ENCODE measurements at places on chromosomes 13 and 19.

GRCh38 chr19:11281356-11282049 is 14.5 kb upstream of the TSPAN16 start:
- DNase-seq: no peak

DNA sequence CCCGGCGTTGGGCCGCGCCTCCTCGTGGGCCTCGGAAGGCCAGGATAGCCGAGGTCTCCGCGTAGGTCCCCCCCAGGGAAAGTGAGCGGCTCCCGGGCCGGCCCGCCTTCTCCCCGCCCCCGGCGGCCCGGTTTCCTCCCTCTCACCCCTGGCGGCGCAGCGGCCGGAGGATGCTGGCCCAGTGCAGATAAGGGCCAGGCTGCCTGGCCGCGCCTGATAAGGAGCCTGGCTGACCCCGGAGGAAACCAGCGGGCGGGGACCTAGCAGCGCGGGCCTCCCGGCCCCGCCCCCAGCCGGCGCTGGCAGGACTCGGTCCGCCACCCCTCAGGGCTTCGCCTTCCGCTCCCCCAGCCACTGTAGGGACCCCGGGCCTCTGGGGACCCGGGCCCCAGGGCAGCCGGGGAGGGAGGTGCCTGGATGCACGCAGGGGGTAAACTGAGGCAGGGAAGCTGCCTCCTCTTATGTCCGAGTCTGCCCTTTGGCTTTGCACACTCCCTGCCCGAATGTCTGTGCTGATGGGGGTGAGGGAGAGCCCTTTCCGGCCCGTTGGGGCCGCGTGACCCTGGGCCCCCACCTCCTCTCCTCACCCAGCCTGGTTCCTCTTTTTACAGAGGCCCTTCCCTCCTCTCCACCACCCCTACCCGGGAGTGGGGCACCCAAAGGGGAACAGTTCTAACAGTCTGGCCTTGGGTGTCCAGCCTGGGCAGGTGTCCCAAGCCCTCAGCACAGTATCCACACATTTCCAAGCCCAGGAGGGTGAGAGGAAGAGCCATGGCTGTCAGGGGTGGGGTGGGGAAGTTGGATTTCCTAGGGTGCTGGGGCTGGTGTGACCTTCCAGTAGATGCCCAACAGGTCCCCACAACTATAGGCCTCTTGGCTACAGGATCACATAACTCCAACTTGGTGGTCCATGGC is at the start of gene LYL1:
TSS of gene LYL1 (minus strand) at position 193 of the 915 bp plus-strand sequence. CDS start 1,687 bp downstream, outside the sequence.
- DNase-seq: no peak

GRCh38 chr19:14414926-14415690 is 4.0 kb downstream of the DDX39A start:
- DNase-seq: no peak

DNA sequence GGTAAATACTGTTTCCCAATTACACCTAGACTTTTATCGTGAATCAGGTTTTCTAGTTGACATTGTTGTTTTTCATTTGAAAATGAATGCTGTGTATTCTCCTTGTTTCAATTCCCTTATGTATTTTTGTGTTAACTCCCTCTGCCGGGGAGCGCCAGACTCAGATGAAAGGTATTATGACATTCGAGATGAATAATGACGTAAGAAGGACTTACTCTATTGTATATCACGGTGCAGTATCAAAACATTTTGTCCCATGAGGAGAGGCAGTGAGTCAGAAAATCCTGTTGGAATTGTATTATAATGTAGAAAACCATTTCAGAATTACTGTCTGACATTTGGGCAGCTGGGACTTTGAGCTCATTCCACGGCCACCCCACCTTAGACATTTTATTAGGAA is 61.6 kb downstream of the LRCH1 start:
- DNase-seq: no peak

- DNase-seq: no peak
Measured at GRCh38 chr19:53809518-53810186, 14.5 kb downstream of the NLRP12 start.

DNA sequence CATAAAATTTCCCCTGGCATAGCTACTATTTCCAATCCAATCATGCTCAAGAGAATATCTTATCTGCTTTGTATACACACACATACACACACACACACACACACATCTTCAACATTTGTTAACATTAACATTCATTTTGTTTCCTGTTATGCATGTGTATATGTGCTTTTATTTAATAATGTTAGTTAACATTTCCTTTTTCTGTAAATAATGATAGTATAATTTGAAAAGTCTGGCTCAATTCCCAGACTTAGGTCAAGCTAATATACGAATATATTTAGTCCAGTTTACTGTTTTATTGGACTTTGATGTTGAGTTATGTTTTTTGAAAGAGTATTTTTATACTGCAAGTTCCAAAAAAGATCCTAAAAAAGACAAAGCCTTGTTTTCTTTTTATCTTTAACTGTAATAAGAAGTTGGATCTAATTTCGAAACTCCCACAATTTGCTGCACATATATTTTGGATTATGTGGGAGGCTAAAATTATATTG is 1072.4 kb downstream of the EFNB2 start:
- no peak for DNase-seq

GRCh38 chr13:40271931-40272775 is 394.3 kb downstream of the FOXO1 start:
- DNase-seq: no peak

DNA sequence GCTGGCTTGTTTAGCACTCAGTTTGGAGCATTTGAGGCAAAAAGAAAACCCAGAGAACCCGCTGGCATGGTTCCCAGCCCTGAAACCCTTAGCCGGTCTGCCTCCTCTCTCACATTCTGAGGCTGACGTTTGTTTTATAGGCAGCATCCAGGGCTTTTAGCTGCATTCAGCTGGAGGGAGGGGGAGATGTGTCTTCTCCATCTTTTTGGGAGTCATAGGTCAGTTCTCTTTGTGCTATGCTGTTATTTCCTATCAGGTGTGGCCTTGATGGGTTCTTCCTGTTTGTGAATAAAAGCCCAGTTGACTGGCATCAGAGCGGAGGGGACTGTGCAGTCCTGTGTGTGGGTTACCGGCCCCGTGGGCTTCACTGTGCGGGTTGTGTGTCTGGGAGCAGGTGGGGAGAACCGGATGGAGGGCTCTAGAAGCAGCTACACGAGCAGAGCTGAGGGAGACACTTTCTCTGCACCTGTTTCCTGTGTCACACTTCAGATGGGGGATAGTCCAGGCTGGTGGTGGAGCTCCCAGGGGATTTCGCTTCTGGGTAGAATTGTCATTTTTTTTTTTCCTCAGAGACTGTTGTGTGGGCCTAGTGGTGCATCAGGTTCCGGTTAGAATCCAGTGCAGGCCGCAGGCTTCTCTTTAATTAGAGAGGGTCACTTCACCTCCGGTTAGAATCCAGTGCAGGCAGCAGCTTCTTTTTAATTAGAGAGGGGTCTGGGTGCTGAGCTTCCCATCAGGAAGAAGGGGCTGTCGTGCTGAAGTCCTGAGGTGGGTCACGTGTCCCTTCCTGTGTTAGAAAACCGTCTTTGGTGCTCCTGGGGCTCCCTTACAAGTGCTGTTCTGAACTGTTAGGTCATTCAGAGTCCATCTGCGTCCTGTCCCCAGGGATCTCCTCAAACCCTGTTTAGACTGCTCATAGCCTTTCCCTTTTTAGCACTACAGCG is 69.6 kb downstream of the ARHGEF7 start:
- DNase-seq: no peak

GRCh38 chr19:12799742-12800465 is 1.7 kb downstream of the PRDX2 start:
- no peak for DNase-seq

- DNase-seq: no peak
Measured at GRCh38 chr13:98184792-98185191, 7.7 kb upstream of the RNF113B start.

DNA sequence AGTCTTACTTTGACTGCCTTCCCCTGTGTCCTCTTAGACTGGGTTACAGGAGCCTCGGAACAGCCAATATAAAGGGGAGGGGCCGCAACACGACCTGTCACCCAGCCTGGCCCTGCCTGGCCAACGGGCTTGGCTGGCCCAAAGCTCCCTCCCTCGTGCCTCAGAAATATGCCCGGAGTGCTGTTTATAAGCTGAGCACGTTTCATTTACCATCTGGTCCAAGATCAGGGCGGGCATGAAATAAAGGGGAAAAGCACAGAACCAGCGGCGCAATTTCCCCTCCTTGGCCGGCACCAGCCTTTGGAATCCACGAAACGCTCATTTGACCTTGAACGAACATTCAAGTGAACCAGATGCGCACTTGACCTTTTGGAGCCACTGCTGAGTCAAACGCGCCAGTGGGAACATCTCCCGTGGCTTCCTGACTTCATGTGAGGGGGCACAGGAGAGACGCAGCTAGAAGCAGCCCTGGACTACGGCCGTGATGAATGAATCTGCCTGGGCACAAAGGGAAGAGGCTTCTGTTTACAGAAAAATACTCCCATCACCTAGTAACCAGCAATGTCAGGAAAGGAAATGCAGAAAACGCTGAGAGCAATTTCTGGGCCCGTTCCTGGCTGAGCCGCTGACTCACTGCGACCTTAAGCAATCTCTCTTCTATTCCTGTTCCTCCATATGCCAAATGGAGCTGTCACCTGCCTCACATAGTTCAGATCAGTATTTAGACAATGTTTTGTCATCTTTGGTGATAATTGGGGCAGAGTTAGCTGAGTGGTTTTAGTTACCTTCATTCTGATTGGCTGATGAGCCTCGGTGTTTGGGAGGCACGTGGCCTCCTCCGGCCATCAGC is 53.3 kb downstream of the RFX2 start:
- DNase-seq: no peak

- DNase-seq: no peak
Measured at GRCh38 chr13:30409886-30410704, 12.2 kb upstream of the UBE2L5 start.

GRCh38 chr19:35963514-35963913 is 27.3 kb downstream of the LRFN3 start:
- DNase-seq: no peak

GRCh38 chr13:49953560-49953959 is 17.4 kb upstream of the SPRYD7 start:
- DNase-seq: no peak

- DNase-seq: no peak
Measured at GRCh38 chr13:58978331-58978730, 1185.4 kb downstream of the DIAPH3 start.

DNA sequence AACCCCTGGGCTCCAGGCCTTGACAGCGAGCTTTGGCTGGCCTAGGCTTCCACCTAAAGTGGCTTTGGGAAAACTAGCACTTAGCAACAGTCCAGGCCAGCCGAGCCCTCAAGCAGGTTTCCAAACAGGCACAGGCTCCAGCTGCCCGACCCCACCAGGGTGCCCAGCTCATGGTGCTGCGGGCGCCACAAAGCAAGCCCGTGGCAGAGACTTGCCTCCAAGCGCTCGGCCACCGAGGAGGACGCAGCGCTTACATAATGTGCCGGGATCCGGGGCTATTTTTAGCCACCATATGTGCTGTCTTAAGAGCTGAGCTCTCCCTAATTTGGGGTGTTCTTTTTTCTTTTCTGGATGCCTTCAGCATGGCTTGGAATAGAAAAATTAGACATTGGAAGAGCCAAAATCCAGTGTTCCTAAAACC is 56.1 kb upstream of the F7 start:
- no peak for DNase-seq

GRCh38 chr19:35015270-35015953 is 14.9 kb upstream of the SCN1B start:
- DNase-seq: no peak

DNA sequence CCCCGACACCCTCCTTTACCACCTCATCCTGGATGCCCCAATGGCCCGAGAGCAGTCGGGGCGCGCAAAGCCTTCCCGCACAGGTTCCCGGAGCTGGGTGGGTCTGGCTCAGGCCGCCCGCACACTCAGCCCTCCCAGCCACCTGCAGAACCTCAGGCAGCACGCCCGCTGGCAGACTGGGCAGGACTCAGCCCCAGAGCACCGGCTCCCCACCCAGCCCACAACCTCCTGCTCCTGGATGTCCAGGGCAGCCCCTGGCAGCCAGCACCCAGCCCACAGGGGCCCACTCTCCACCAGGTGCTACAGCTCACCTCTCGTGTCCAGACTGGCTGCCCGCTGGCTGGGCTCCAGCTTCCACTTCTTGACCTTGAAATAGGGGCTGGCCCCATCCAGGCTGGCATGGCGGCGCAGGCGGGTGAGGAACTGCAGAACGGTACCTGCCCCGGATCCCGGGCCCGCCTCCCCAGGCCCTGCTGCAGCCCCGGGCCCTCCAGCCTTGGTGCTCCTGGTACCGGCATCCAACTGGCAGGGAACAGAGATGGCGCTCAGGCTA is 4.6 kb downstream of the CBARP start:
- DNase-seq: no peak

DNA sequence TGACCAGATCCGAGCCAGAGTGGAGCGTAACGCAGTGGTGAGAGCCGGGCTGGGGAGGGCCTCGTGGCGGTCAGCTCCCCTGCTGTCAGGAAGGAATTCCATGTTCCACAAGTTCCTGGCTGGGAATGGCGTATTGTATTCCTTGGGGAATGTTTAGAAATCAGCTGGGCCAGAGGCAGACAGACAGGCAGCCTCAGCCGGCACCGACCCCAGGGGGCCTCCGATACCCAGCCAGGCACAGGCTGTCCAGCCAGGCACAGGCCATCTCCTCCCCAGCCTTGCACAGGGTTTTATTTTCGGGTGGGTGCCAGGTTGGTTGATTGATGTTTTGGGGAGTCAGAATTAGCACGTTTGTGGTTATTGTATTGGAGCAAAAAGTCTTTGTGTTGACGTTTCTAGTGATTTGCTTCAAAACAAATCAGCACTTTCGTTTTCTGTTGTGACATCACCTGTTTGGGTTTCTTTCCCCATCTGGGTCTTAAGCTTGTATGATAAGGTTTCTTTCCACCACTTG is 126.6 kb upstream of the MCF2L start:
- DNase-seq: no peak

DNA sequence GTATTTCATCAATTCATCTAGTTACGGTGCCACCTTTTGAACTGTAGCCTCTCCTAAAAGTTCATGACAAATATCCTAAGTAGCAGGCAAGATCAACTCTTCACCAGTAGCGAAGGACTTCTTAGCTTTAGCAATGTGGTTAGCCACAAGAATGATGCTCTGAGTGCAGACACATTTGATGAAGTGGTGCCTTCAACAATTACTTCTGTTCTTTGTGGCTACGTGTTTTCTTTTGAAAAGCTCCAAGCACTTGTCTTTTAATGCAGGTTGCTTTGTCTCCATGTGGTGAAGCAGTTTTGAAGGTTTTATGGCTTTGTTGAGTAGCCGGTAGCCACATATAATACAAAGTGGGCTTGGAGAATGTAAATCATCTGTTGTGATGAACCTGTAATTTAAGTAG is 194.7 kb downstream of the B3GLCT start:
- no peak for DNase-seq

- no peak for DNase-seq
Measured at GRCh38 chr19:42242069-42242511, 312 bp downstream of the GSK3A start.

GRCh38 chr19:14030997-14031718 is 404 bp upstream of the IL27RA start:
- DNase-seq: no peak

Data from esophagus squamous epithelium (tissue), 5 donors.